ENCODE measurements at places on chromosomes 1 and 21.
A peak's percentile ranks its signal among the peaks of the same experiment; 100 is the strongest.

- DNase-seq = no peak
Measured at GRCh38 chr1:85838238-85838637, 130.0 kb upstream of the ZNHIT6 start.

GRCh38 chr1:206754011-206754410 lies 16.6 kb upstream of the IL19 start:
- DNase-seq = no peak

DNA sequence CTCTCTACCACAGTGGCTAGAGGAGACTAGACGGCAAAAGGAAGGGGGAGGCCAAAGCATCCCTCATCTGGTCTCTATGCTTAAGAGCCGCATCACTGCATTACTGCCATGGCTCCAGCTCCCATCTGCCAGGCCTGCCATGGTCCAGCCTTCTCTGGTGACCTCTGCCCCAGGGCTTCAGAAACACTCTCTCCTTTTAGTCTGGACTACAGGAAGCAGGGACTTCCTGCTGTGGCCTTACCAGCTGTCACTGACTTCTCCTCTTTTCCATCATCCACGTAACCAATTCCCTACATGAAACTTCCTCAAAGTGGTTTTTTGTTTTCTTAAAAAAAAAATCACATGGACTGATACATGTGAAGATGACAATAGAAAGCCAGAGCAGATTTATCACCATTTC lies 323.1 kb upstream of the NFIA start:
- no peak for DNase-seq

- DNase-seq = peak; percentile 28
Measured at GRCh38 chr1:239951511-239952140, 140.1 kb upstream of the FMN2 start.

DNA sequence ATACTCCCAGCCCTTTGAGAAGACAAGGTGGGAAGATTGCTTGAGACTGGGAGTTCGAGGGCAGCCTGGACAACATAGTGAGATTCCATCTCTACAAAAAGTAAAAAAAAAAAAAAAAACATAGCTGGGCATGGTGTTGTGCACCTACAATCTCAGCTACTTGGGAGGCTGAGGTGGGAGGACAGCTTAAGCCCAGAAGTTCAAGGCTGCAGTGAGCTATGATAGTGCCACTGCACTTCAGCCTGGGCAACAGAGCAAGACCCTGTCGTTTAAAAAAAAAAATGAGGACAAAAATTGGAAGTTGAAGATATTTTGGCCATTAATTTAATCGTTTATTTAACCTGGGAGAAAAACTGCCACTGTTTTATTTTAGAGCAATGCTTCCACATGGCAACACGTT lies 1.1 kb downstream of the URB1 start:
- DNase-seq = no peak

- no peak for DNase-seq
Measured at GRCh38 chr1:63693944-63694571, 79.8 kb upstream of the ROR1 start.

DNA sequence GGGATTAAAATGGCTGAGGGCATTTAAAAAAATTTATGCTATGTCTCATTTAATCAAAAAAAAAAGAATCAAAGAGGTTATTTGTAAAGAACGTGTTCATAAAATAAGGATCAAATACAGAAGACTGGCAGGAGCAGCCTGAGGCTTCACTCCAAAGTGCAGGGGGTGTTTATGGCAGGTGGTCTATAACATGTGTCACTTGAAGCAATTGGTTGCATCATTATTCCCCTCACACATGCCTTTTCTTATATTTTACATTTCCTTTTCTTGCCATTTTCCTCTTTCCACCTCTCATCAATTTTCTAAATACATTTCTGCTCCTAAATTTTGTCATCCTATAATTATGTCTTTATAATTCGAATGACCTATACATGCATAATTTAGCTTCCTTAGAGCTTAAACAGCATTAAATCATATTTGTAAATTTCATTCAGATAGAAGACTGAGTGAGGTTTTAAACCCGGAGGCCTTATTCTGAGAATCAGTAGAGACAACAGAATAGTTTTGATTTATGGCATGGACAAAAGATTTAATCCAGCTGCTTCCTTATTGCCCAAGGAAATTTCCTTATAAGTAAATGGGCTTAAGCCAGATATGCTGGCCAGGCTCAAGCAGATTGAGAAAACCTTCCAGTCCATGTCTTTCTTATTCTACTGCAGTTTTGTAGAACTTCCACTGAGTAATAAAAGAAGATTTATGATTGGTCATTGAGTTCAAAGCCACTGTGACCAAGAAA lies 322.8 kb downstream of the TGFB2 start:
- DNase-seq = no peak

DNA sequence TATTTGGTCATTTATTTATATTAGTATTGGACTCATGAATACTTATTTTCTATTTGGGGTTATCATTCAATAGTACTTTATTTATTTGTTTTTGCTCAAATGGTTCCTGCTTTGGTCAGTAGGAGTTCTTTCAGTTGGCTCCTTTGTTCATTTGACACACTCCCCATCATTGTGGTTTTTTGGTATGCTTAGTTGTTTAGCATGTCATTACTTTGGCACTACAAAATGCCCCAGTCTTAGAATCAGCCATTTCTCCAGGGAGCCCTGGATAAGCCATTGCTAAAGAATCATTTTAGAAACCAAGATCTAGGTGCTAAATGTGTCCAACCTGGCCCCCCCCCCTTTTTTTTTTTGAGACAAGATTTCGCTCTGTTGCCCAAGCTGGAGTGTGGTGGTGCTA lies 61.7 kb upstream of the MRPS6 start:
- DNase-seq = no peak

DNA sequence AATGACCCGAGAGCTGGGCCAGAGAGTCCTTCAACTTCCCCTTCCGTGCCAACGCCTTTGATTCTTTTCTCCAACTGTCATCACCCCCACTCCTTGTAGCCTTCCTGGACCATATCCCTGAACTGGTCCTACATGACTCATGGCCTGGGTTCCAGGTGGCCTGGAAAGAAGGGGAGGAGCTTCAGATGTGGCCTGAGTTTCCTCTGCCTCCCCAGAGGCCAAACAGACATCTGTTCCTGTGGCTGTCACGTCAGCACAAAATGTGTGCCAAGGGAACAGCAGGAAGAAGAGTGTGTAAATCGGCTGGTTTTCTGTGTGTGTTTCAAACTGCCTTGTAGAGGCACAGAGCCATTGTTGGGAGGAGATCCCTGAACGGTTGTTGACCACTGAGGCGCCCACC lies 24.9 kb upstream of the KIRREL1 start:
- no peak for DNase-seq

GRCh38 chr1:156295391-156295947 lies at the start of gene GLMP:
Gene GLMP (minus strand): TSS chr1:156295679. CDS start chr1:156295645, 34 bp downstream.
- no peak for DNase-seq

DNA sequence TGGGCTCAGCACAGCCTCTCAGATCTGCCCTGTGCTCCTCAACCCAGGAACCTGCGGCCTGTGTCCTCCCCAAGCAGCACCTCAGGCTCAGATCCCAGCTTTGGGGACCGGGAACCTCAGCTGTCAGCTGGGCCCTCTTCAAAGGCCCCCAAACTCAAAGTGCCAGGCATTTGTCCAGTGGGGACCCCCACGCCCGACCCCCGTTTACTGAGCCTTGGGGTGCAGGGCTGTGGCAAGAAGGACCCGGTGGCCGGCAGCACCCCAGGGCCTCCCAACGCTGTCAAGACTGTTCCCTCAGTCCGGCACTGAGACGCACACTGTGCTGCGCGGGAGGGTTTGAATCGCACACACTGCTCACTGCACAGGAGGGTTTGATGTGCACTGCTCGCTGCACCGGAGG lies 35.0 kb downstream of the MORN1 start:
- DNase-seq = no peak

DNA sequence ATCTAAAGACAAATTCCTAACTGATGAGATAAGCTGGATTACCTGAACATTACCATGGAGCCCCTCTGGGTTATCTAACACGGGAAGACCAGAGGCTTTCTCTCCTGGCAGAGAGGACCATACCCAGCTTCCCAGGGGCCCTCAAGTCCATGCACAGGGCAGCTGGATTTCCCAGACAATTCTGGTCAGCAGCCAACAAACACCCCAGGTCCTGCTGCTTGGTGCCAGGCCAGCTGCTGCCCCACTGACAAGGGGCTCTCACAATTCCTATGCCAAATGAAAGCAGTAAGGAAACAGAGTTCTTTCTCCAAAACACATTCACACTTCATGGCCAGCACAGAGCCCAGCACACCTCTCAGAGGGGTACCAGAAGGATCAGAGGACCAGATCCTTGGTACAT lies 114.2 kb downstream of the HLCS start:
- no peak for DNase-seq

DNA sequence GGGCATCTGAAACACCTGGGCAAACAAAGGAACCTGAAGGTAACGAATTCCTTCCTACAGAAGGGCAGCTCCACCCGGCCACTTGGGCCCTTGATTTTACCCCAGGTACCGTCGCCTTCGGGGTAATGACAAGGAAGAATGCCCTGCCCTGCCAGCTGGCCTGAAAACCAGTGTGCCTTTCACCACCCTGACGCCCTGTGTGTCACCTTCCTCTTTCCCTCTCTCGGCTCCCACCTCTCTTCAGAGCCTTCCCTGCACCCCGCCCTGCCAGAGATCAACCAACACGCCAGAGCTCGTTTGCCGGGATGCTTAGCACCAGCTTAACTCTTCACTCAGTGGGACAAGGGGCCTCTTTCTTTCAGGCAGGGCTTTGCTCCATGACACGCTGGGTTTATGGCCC lies 86.0 kb downstream of the SIM2 start:
- no peak for DNase-seq

DNA sequence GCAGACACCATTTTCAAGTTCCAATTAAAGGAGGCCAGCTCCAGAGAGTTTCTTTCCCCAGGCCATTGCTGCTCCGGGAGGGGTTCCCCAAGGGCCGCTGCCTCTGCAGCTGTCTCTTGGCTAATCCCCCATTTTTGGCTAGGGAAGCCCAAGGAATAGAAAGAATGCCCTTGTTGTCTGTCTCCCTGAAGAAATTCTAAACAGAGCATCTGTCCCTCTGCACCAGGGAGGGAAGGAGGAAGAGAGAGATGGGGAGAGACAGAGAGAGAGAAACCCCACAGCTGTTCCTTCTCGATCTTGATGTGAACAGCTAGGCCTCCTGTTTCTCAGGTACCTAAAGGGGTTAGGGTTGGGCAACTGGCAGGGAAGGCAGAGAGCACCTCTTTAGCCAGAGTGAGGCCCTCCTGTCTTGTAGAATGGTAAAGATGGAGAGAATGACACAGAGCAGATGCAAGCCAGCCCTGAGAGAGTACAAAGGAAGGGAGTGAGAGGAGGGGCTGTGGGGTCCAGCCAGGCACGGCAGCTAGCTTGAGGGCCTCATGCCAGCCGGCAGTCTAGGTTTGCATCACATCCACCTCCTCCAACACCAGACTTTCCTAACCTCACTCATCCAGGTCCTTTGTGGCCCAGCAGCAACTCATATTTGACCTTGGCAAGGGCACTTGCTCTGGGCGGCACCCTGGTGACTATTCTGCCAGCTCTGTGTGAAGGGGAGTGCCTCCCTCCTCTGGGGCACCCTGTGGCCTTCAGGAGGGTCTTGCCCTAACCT lies 13.1 kb downstream of the OPTC start:
- DNase-seq = no peak

- no peak for DNase-seq
Measured at GRCh38 chr1:87760155-87760554, 431.5 kb downstream of the LMO4 start.

GRCh38 chr1:221643404-221644144 lies 98.3 kb downstream of the DUSP10 start:
- DNase-seq = no peak

DNA sequence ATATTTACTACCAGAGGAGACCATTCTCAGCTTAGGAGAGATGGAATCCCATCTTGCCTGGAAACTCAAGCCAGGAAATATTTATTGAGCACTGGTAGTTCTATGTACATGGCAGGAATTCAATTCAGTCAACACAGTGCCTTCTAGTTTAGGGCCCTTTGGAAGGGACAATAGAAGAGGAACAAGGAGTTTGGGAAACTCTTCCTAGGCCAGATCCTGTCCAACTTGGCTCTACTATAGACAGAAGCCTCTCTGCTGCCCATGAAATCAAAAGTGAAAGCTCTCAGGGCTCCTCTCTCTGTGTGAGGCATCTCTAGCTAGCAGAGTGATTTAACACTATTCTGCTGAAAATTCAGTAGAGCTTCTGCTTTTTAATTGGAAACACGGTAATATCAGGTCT lies 244.6 kb upstream of the MAP1LC3C start:
- DNase-seq = no peak

- no peak for DNase-seq
Measured at GRCh38 chr1:9316080-9316444, 23.4 kb downstream of the SPSB1 start.

- no peak for DNase-seq
Measured at GRCh38 chr1:209622841-209623829, 29.1 kb downstream of the LAMB3 start.

- no peak for DNase-seq
Measured at GRCh38 chr1:193558491-193559028, 372.1 kb upstream of the B3GALT2 start.

DNA sequence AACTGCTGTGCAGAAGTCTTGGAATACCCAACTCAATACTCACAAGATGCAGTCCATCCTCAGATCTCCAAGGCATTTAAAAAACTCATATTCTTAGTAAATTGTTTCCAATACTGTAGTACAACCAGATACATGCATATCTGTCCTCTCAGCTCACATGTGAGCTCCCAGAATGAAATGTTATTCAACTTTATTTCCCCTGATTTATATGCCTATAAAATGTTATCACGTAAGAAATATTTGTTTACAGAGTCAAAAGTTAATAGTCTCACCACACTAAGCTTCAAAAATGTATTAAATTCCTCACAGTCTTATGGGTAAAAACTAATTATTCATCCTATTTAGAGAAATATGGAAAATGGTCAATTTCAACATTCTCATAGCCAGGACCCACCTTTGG lies 56.6 kb downstream of the LTN1 start:
- DNase-seq = no peak

DNA sequence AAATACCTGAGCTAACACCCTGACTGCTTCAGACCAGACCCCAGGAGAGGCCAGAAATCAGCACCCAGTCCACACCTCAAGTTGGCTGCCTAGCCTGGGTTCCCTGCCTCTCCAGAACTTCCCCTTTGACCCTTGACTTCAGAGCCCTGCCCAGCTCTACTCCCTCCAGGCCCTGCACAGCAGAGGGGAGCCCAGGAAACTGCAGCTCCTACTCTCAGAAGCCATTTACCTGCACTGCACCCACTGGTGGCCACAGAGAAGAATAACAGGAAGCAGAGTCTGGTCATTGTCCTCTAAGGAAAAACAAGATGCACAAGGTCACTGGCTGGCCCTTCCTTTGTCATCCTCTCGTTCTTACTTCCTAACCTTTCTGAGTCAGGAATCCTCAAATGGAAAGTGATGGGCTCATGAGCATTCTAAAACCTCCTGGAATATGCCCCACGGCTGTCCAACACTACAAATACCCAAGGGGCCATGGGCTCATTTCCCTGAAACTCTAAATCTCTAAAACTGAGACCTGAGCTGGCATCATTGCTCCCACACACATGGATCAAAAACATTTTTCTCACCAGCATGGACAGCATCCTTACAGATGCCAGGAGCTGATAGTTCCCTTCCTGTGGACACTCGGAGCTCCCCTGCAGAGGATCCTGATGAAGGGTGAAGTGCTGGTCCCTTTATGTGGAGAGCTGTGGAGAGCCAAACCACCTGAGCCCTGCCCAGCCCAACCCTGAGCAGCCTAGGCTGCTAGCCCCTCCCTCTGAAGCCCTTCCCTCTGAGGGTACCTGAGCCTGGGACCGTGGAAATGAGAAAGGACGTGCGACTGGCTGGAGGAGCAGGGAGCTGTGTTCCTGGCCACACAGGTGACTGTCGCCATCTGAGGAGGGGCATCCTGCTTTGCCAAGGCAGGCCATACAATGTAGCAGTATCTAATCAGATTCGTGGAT lies at the start of gene ITLN2:
ITLN2 (minus strand) TSS at position 652 of the 947 bp plus-strand sequence; CDS start at position 584, 68 bp downstream.
- DNase-seq = no peak

- DNase-seq = no peak
Measured at GRCh38 chr21:45160198-45160597, 85.8 kb downstream of the ADARB1 start.

Measured in thoracic aorta (tissue), 2 donors.